Sciatic nerve (tissue), 2 donors: ENCODE measurements at places on chromosomes 11 and 22.
A peak's percentile ranks its signal among the peaks of the same experiment; 100 is the strongest.

GRCh38 chr11:32006799-32007388 is 84.0 kb upstream of the RCN1 start:
- no peak for DNase-seq

- DNase-seq = no peak
These were observed 11.0 kb downstream of the MS4A6E start for GRCh38 chr11:60338053-60338452.

DNA sequence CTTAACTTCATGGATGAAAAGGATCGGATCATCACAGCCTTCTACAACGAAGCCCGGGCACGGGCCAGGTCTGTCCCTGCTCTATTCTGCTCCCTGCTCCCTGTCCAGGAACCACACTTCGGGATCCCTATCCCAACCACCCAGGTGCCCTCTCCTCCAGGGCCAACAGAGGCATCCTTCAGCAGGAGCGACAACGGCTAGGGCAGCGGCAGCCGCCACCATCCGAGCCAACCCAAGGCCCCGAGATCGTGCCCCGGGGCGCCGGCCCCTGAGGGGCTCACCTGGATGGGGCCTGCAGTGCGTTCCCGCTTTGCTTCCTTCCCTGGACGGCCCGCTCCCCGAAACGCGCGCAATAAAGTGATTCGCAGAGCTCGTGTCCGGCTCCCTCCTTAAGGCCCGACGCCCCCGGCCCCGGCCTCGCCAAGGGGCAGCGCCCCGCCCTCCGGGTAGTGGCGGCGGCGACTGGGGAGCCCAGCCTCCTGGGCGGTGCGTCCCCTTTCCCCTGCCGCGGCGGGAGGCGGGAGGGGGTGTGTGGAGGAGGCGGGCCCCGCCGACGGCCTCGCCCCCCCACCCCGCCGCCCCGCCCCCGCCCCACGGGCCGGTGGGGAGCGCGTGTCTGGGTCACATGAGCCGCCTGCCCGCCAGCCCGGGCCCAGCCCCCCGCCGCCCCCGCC is at the start of gene VEGFB:
Gene VEGFB (plus strand): TSS at position 672 of the 674 bp plus-strand sequence. CDS start 250 bp downstream, outside the sequence.
- peak; percentile 87 for DNase-seq

- DNase-seq = no peak
These were observed 89.0 kb downstream of the CCDC73 start for GRCh38 chr11:32705309-32706033.

DNA sequence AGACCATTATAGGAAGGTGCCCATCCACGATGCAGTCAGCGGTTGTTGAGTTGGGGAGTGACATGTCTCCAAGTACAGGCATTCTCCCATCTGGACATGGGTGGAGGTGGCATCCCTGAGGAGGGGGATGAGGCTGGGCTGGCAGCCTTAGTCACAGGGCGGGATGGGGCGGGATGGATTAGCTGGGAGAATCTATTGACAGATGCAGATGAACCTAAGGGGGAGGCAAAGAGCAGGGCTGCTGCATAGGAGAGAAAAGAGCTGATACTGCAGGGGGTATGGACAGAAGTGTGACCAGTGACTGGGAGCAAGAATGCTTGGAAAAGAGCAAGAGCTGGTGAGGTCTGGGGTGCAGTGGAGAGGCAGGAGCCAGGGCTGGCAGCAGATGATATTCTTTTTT is 42.7 kb downstream of the SCN3B start:
- DNase-seq = no peak
